ENCODE measurements at places on chromosomes 7 and 10.

DNA sequence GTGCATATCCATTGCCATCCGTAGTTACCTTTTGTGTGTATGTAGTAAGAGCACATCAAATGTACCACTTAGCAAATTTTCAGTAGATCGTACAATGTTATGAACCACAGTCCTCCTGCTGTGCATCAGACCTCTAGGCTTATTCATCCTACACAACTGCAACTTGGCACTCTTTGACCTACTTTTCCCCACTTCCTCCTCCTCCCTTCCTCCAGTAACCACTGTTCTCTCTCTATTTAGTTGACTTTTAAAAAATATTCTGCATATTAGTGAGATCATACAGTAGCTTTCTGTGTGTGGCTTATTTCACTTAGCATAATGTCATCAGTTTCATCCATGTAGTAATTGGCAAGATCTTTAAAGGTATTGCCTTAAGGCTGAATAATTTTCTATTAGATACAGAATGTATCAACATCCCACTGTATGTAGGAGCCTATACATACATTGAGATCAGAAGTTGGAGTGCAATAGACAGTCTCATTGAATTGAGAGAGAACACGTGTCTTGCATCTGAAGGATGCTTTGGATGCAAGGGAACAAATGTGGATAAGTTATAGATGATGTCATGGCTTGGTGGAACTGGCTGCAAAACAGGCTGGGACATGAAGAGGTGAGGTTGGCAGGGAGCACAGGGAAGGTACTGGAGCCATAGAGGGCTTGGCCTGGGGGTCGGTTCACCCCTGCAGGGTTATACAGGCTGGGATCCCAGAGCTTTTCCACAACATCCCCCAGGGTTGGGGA lies 83.0 kb upstream of the FAM180A start:
- DNase-seq, result no peak

GRCh38 chr10:127354992-127355391 lies 158.6 kb upstream of the INSYN2A start:
- DNase-seq, result peak; percentile 28

DNA sequence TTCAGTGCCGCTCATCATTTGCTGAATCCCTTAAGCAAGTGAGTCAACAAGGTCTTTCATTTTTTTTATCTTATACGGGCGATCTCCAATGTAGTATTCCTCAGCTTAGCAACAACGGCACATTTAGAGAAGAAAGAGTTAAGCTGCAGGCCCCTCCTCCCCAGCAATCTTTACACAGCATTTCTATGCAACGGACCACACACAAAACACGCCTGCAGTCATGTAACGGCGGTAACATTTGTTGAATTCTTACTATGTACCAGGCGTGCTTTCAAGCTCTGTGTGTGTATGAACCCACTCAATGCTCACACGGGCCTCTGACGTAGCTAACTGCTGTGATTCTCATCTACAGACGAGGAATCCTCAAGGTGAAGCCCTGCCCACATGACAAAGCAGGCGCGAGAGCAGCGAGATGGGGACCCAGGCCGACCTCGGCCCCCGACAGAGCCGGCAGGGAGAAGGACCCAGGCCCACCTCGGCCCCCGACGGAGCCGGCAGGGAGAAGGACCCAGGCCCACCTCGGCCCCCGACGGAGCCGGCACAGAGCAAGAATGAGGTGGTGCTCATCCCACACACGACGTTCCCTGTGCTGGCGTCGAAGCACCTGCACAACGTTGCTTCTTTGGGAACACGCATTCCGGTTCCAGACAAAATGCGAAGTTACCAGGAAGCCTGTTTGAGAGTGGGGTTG lies 240.7 kb downstream of the ZMYND11 start:
- no peak for DNase-seq

GRCh38 chr10:71212318-71213126 lies at the start of gene UNC5B:
TSS of gene UNC5B (plus strand) at chr10:71212570. CDS start at chr10:71212986, 416 bp downstream.
- DNase-seq, result peak; percentile 87

DNA sequence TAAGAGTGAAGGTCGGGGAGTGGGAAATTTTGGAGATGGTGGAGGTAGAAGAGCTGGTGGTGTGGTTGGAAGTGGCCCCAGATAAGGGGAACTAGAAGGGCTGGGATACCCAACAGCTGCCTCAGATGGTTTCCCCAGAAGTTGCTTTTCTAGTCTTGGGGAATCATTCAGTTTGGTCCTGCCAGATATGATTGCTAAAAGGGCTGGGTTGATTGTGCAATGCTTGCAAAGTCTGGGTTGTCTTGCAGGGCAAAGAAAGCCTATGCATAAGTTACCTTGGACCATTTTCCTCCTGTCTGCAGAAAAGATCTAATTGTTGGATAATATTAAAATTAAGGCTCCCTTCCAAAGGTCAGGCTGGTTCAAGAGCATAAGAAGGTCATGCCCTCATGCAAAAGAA lies 213.8 kb upstream of the ZNF804B start:
- no peak for DNase-seq

DNA sequence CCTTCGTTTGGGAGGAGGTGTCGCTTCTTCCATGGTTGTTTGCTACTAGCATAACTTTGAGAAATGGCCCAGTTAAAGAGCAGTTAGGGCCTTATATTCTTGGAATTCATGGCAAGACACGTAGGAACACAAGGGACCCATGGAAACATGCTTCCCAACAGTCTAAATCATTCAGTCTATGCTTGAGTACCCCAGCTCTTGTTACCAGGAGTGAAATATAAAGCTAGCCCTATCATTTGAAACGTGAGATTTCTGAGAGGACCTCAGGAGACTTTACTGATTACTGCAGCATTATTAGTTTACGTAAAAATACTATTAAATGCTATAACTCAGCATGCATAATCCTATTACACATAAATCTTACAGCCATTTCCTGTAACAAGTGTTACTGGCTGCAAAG lies 328.6 kb upstream of the CDC14C start:
- DNase-seq, result no peak

GRCh38 chr10:120188950-120189349 lies 268.1 kb upstream of the PLPP4 start:
- no peak for DNase-seq

GRCh38 chr7:116777651-116778281 lies 84.6 kb upstream of the CAPZA2 start:
- no peak for DNase-seq

DNA sequence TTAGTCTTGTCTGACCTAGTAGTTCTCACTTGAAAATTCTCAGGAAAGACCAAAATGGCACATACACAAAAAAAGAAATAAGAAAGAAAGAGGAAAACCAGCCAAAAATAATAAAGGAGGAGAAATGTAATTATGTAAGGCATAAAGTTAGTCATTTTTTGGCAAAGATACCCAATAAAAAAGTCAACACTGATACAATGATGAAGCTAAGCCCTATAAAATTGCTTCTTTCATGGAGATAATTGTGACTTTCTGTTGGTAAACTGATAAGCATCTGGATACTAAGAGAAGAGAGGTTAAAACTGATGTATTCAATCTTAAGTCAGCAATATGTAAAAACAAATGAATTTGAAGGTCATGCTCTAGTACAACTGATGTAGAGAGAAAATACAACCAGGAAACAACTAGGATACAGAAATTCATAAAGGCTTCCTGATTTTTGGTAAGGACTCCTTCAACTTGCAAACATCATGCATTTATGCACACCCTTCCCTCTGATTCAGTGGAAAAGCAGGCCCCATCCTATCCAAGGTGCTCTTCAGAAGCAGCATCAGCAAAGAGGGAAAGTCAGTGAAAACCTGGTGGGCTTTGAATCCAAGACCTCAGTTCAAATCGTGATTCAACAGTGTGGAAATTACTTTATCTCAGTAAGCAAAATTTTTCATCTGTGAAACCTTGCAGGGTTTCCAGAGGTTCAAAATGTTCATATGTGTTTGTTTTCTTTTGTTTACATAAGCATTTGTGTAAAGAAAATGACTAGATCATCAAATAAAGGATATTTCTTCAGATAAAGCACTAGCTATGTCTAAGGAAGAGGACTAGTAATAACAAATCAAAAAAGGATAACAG lies 32.6 kb downstream of the IMMP2L start:
- no peak for DNase-seq

DNA sequence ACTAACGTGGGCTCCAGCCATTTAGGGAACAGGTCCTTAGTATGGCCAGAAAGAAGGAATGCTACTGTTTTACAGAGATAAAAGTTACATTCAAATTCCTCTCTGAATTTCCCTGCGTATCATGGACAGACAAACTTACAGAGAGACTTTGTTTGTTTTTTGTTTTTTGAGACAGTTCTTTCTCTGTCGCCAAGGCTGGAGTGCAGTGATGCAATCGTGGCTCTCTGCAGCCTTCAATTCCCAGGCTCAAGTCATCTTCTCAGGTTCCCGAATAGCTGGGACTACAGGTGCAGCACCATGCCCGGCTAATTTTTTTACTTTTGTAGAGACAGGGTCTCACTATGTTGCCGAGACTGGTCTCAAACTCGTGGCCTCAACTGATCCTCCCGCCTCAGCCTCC lies 64.5 kb upstream of the MPP7 start:
- no peak for DNase-seq

DNA sequence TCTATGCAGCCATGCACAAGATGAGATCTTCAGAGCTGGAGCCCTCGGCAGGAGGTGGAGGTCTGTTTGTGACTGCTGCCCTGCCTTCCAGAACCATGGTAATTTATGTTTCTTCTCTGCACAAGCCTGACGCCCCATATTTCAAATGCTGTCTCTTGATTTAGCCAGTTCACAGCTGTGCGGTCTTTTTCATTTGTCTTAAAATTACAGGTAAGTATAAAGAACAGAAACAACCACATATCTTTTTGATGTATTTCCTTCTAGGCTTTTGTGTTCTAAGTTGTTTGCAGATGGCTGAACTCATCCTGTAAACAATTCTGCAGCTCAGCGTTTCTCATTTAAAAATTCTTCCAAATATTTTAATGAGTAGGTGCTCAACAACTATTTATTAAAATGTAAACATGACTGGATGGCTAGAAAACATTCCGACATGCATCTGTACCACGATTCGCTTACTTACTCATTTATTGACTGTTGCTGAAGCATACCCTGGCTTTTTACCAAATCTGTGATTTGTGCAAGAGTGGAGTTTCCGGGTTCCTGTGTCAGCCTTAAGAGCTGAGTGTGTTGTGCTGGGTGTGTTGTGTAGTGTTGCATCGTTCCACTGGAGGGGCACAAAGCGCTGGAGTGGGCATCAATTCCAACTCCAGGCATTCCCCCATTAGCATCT lies 58.9 kb downstream of the PIP4K2A start:
- no peak for DNase-seq

GRCh38 chr10:48442809-48443177 lies 136.3 kb downstream of the MAPK8 start:
- DNase-seq, result no peak

DNA sequence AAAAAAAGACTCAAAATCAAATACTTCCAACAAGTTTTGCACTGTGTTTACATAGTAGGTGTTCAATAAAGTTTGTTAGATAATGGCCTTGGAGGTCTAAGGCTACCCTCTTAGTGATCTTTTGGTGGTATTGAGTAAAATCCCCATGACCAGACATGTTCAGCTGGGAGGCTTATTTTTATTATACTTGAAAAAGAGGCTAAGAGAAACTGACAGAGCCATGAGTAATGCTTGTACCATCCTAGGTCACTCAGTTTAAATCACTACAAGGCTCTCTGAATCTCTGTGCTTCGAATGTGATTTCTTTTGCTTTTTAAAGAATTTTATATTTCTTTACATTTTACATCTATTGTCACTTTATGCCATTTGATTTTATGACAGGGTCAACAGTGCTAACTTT lies 90.5 kb downstream of the TWIST1 start:
- no peak for DNase-seq

DNA sequence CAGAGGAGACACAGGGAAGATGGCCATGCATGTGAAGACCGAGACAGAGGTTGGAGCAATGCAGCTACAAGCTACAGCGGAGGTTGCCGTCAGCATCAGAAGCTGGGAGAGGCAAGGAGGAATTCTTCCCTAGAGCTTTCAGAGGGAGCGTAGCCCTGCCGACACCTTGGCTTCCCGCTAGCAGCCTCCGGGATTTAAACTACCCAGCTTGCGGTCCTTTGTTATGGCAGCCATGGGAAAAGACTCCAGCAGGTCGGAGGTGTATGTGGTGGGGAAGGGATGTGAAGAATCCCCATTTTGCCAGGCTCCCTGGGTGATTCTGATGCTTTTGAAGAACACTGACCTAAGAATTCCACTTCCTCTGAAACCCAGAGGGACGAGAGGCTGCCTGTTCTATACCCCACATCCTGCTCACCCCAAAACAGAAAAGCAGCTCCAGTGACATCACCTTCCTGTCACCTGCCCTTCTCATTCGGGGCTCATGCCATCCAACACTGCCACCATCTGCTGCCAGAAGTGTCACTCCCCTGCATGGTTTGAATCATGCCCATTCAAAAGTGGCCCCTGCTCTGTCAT lies 3.3 kb upstream of the SEPHS1 start:
- no peak for DNase-seq

GRCh38 chr10:130747946-130748345 lies 563.6 kb downstream of the TCERG1L start:
- DNase-seq, result no peak

DNA sequence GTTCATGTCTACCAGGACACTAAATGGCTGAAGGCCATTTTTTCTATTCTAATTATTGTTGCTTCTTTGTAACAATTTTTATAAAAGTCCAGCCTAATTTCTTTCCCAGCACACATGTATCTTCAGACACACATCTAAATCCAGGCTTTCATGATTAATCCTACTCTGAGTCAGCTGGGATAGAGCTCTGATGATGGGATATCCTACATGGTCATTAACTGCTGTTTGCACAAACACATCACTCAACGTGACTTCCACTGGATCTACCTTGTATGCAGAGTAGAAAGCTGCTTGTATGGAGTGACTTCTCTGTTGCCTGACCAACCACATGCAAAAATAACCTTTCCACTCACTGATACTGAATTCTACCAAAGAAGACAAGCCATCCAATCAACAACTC lies 260.9 kb downstream of the AHR start:
- DNase-seq, result no peak

DNA sequence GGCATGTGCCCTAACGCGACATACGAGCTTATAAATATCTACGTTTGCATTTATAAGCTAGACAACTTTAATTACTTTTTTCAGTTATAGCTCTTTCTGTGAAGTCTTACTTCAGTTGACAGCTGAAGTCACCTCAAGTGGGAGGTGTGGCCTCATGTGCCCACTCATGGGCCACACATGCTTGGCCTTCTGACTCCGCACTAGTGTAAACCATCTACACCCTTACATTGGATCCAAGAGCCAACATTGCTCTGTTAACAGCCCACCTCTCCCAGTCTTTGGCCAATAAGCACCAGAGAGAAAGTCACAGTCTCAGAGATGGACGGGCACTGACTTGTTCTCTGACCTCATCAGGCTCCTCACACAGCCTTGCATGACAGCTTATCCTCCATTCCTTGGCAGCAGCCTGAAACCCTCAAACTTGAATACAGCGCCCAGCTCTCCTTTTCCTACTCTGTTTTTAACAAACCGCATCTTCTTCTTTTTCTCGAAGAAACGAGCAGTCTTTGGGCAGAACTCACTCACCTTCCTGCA lies 70.9 kb upstream of the AMPH start:
- no peak for DNase-seq

DNA sequence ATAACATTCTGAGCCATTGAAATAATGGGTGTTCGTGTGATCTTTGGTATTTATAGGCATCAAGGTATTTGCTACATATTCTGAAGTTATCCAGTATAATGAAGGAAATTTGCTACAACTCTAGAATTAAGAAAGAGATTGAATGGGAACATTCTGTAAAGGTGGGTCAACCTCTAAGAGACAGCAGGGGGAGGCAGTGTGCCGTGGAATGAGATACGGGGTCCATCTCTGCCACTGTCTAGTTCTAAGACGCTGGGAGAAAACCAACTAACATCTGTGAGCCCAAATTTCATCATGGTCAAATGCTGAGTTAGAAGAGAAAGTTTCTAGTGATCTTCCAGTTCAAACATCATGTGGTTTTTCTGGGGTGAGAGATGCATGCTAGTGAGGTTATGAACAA lies 368.9 kb downstream of the SORCS1 start:
- no peak for DNase-seq

GRCh38 chr7:68246189-68246633 lies 1249.6 kb downstream of the TYW1 start:
- DNase-seq, result no peak
